GM12865 (cell line): ENCODE measurements at places on chromosomes 13 and 19.

DNA sequence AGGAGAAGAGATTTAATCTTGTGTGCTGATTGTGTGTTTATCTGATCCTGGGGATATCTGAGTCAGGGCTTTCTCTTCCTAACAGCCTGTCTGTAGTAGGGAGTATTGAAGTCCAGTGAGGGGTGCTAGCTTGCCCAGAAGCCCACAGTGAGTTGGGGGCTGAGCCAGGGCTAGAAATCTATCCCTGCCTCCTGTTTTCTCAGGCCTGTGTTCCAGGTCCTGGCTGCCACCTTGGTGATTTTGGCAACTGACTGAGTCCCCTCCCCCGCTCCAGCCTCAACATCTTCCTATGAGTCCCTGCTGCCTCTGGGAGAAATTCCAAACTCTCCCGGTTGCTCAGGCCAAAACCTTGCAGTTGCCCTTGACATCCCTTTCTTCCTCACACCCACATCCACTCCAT is 7.7 kb upstream of the NOVA2 start:
- DNase-seq = no peak

DNA sequence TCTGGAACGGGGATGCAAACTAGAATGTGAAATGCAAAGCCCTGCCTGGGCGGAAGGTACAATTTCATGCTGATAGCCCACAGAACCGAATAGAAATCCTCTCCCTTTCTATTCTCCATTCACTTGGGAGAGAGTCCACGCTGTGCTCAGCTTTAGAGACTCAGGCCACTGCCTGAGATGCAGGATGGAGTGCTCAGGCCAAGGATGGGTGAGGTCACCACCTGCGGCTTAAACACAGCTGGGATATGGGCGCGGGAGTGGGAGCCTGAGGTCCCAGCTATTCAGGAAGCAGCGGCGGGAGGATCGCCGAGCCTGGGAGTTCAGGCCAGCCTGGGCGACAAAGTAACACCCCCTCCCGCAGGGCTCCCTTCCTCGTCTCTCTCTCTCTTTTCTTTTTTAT is 446 bp upstream of the ZNF83 start:
- no peak for DNase-seq

GRCh38 chr13:44451126-44451525 is 77.5 kb downstream of the SERP2 start:
- no peak for DNase-seq

DNA sequence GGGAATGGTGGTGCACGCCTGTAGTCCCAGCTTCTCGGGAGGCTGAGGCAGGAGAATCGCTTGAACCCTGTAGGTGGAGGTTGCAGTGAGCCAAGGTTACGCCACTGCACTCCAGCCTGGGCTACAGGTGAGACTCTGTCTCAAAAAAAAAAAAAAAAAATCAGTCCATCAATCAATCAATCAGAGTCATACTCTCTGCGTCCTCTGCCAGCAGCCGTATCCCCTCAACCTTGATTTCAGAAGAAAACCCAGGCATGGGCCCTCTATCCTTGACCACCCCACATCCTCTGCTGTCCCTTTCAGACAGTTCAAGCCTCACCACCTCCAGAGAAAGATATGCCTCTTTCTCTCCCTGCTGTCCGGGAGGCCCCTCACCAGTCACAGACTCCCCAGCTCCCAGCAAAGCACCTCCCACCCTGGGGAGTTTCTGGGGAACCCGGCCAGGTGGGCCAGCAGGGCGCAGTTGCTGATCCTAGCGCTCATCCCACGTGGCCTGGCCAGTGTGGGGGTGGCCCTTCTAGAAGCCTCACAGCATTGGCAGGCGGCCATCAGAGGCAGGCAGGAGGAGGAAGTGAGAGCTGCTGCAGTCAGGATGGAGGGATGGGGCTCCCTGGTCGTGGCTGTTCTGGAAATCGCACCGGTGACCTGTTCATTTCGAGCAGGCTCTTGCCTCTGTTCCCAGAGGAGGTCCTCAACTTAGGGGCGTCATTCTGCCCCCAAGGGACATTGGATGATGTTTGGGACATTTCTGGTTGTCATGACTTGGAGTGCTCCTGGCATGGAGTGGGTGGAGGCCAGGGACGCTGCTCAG is 10.2 kb upstream of the JSRP1 start:
- peak; percentile 88 for DNase-seq

- DNase-seq = no peak
These were observed 491.7 kb upstream of the SLC10A2 start for GRCh38 chr13:103557878-103558277.

GRCh38 chr13:44112700-44113329 is 233.1 kb downstream of the LACC1 start:
- no peak for DNase-seq

GRCh38 chr13:52599848-52600603 is 42.2 kb upstream of the HNRNPA1L2 start:
- DNase-seq = peak; percentile 63

DNA sequence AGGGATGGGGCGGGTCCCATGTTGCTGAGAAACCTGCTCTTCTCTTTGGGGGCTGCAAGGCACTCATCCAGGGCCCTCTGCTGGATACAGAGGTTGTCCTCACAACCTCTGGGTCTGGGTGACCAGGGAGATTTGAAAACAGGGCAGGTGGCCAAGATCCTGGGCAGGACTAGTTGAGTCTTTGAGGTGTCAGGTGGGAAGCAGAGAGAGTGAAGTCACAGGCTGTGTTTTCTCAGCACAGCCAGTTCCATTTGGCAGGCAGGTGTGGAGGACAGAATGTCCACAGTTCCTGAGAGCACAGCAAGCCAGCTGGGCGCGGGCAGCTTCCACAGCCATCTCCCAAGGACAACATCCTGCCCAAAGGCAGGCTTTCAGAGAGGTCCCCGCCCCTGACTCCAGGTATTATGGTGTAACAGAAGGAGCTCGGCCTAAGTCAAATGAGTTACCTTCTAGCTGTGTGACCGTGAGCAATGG is 118.8 kb downstream of the NUFIP1 start:
- no peak for DNase-seq

GRCh38 chr19:4124638-4125037 is 716 bp upstream of the MAP2K2 start:
- no peak for DNase-seq

DNA sequence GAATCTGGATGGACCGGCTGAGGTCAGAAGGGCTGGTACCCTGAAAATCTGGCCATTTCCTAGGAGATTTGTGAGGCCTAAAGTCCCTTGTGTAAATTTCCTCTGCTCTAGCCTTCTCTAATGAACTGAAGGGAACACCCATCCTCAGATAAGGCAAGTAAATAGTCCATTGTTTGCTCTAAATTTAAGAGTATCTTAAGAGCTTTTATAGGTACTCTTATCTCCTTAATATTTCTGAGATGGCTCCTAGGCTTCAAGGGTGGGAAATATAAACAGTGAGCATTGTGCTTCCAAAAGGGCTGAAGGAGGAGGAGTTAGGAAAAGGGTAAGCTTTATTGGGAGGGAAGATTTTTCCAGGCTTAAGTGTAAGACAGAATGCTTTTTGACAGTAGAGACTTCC is 148.7 kb upstream of the EDNRB start:
- no peak for DNase-seq

- no peak for DNase-seq
These were observed 125.2 kb upstream of the OBI1 start for GRCh38 chr13:78784014-78784750.

GRCh38 chr19:10977742-10978092 is 16.9 kb downstream of the SMARCA4 start:
- DNase-seq = no peak

DNA sequence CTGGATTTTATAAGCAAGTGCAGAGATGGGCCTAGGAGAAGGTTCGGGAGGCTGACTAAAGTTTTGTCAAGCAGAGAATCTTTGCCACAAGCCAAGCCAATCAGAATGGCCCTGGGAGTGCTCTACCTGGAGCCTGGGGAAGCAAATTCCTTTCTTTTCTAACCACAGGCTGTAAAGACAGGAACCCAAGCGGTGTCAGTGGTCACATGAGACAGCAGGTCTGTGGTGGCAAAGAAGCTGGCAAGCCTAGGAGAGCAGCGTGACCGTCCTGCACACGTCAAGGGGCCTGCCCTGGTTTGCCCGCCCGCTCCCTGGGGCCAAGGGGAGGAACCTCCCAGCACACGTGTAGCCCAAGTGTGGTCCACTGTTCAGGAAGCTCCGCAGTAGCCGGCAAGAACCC is 90.8 kb downstream of the IPO5 start:
- DNase-seq = no peak
